ENCODE measurements at places on chromosomes 3 and 15.

- no peak for DNase-seq
These were observed 316.5 kb upstream of the PLSCR5 start for GRCh38 chr3:146921693-146922092.

DNA sequence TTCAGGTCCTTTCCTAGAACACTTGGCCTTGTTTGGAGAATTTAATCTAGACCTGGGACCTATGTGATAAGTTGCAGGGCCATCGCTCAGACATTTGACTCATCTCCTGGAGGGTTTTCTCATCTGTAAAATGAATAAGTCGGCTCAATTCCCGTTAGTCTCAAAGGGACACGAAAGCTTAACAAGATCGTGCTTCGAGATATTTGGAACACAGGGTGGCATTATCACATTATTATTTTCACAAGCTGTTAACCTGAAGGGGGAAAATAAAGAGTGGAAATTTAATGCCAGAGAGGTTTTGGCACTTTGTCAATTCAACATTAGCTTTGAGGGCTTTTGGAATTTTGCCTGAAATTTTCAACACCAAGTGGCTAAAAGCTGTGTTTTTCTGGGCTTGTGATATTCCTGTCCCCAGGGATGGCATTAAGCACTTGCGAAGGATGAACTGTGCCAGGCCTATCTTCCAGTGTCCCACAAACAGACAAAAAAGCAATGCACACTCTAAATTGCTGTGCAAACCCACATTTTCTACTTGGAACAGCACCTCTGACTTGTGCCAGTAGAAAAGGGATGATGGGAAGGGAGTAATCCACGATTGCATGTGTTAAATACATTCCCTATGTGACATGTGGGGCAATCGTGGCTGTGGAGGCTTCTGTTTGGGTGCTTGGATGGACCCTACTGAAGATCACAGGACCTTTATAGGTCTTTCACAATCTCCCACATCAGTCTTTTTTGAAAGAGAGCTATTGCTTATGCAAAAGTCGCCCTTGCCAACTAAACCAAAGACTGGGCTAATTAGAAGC, 478.7 kb downstream of the MFSD1 start:
- no peak for DNase-seq

- no peak for DNase-seq
These were observed 317.1 kb downstream of the ZIC4 start for GRCh38 chr3:147089286-147089685.

GRCh38 chr3:128491691-128491940, 1.4 kb downstream of the GATA2 start:
- DNase-seq = no peak

- no peak for DNase-seq
These were observed 31.3 kb upstream of the PSTPIP1 start for GRCh38 chr15:76963596-76963995.

- DNase-seq = no peak
These were observed 22.8 kb downstream of the AMOTL2 start for GRCh38 chr3:134351427-134351826.

DNA sequence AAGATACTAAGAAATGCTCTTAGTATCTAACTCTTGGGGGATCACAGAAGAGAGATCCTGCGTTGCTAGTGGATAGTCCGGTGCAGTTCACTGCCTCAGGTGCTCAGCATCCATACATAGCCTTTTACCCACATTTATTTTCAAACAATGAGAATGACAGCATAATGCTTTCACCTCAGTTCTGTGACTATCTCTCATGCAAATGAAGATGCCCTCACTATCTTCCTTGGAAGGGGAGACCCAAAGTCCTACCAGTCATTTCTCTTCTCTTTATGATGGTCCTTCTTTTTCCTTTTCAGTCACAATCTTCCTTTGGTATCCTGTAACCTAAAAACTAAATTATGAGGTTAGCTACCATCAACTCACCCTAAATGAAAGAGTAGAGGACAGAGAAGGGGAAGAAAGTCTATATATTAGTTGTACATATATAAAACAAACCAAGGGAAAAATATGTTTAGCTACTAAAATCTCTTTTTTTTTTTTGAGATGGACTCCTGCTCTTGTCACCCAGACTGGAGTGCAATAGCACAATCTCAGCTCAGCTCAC, 30.9 kb upstream of the SLC28A2 start:
- no peak for DNase-seq

GRCh38 chr3:157693762-157694161, 190.5 kb upstream of the VEPH1 start:
- DNase-seq = no peak

Data from stimulated activated CD4-positive, alpha-beta T cell treated with anti-CD3 and anti-CD28 coated beads, Interleukin-12 subunit alpha, Interleukin-12 subunit beta, amount 100 ng/mL, for 48 hours (primary cell).